SJCRH30 (cell line): ENCODE measurements at places on chromosomes 2 and 18.

DNA sequence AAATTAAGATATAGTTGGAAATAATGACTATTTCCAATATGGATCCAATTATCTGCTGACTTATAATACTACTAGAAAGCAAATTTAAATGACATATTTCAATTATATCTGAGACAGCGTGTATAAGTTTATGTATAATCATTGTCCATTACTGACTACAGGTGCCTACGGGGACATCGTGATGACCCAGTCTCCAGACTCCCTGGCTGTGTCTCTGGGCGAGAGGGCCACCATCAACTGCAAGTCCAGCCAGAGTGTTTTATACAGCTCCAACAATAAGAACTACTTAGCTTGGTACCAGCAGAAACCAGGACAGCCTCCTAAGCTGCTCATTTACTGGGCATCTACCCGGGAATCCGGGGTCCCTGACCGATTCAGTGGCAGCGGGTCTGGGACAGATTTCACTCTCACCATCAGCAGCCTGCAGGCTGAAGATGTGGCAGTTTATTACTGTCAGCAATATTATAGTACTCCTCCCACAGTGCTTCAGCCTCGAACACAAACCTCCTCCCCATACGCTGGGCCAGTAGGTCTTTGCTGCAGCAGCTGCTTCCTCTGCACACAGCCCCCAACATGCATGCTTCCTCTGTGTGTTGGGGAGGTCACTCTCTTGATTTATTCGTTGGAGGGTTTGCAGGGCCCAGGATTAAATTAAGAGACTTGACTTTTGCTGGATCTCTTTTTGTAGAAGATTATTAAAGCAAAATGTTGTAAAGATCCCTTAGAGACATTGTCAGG lies 194.4 kb downstream of the RPIA start:
- no peak for DNase-seq

- DNase-seq: peak; percentile 24
Observed at GRCh38 chr2:172440795-172441194, 13.4 kb downstream of the ITGA6 start.

GRCh38 chr2:45275806-45276205 lies 266.6 kb upstream of the SIX2 start:
- no peak for DNase-seq

DNA sequence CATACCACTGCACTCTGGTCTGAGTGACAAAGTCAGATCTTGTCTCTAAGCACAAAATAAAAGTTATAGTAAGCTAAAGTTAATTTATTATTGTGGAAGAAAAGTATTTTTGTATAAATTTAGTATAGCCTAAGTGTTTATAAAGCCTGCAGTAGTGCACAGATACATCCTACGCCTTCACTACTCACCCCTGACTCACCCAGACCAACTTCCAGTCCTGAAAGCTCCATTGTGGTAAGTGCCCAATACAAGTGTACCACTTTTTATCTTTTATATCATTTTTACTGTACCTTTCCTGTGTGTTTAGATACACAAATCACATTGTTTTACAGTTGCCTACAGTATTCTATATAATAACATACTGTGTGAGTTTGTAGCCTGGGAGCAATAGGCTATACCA lies 57.5 kb downstream of the UBE2E3 start:
- DNase-seq: no peak

GRCh38 chr18:44811572-44812125 lies 131.0 kb downstream of the SETBP1 start:
- peak; percentile 74 for DNase-seq
